ENCODE measurements at places on chromosomes 11 and 22.

- no peak for DNase-seq
Measured at GRCh38 chr22:33883561-33883960, 36.7 kb downstream of the LARGE1 start.

DNA sequence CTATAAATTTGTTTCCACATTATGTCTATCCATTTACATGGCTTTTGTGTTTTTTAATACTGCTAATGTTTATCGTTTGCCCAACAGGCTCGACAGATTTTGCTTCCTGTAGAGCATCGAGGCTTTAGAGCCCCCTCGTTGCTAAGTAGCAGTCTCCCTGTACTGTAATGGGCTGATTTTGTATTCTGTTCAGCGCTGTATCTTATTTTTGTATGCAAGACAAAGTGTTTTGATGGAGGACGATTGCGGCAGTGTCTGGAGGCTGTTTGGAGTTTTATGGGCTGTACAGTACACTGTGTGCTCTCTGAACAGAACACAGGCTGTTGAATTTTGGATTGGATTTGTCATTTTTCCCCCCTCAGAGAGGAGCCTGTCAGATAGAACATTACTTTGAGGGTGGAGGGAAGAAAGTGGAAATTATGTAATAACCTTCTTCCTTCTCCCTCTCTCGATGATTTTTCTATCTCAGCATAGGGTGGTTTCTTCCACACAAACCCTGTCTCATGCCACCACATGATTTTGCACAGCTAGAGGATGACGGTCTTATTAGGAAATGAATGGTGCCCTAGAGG is 104.4 kb downstream of the ZBTB16 start:
- no peak for DNase-seq

- DNase-seq = no peak
Measured at GRCh38 chr22:37631448-37632173, 7.9 kb upstream of the SH3BP1 start.

DNA sequence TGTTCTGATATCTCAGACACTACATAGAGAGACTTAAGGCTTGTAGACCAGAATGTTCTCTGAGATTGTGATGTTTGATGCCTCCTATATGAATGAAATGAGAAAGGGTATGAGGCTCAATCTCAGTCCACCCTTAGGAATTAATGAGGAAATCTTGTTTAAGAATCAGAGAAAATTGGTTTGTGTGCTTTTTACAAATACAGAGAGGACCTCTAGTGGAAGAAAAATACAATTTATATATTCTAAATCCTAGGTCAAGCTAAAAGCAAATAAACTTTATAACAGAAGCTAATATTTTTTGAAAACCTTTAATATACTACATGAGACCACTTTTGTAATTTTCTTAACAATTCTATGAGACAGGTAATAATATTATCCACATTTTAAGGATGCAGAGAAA is 5.0 kb upstream of the OR52H1 start:
- DNase-seq = no peak

GRCh38 chr11:19923626-19924025 is 211.0 kb downstream of the NAV2 start:
- no peak for DNase-seq

GRCh38 chr22:29801153-29801552 is 34.0 kb downstream of the UQCR10 start:
- DNase-seq = no peak

DNA sequence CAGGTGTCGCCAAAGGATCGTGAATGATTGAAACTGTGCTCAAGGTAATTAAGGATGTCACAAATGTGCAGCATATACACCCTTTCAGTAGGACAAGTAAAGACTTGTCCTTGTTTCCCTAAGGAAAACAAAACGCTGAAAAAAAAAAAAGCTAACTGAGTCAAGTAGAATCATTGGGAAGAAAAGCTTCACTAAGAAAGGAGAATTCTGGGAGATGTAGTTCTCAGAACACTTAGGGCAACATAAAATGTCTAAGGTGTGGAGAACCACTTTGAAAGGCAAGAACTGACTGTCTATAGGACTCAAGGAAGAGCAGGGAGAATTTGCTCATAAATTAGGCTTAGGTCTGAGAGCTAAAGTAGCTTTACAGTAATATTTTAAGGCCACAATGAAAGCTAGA is 2.9 kb upstream of the OR5T1 start:
- no peak for DNase-seq

DNA sequence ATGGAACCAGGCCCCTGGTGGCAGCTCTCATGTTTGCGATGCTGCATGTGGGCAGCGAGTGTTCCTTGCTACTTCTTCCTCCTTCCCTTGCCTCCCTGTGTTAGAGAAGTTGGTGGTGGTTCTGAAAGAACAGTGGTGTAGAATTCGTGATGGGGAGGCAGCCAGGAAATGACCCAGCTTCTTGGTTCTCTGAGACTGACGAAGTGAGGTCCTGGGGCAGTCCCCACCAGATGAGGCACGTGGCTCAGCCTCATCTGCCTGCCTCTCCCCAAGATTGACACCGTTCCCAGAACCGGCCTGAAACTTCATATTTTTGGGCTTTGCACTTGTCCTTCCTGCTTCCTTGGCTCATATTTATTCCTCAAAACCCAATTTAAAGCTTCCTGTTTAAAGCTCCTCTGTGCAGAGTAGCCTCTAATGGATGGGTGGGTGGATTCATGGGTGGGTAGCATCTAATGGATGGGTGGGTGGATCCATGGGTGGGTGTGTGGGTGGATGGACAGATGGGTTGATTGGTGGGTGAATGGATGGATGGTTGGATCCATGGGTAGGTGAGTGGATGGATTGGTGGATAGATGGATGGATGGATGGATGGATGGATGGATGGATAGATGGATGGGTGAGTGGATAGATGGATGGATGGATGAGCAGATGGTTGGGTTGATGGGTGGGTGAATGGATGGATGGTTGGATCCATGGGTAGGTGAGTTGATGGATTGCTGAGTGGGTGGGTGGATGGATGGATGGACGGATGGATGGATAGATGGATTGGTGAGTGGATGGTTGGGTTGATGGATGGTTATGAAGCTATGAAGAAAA is 77.3 kb upstream of the ATXN10 start:
- DNase-seq = no peak

DNA sequence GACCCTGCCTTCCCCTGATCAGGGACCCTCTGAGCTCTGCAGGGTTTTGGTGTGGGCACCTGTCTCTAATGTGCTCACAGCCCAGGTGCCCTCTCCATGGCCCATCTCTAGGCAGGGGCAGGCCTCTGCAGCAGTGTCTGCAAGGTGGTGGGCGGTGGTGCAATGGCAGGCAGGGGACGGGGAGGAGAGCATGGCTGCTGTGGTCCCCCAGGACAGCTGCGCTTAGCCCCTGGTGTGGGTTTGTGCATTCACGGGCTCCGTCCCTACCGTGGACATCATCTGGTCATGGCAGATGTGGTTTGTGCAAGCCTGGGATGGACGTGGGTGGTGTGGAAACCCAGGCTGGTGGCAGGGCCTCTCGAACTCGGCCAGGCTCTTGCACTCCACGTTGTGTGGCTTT is 443.1 kb downstream of the TBC1D22A start:
- DNase-seq = no peak

GRCh38 chr11:120063686-120064340 is 74.1 kb downstream of the TRIM29 start:
- no peak for DNase-seq

DNA sequence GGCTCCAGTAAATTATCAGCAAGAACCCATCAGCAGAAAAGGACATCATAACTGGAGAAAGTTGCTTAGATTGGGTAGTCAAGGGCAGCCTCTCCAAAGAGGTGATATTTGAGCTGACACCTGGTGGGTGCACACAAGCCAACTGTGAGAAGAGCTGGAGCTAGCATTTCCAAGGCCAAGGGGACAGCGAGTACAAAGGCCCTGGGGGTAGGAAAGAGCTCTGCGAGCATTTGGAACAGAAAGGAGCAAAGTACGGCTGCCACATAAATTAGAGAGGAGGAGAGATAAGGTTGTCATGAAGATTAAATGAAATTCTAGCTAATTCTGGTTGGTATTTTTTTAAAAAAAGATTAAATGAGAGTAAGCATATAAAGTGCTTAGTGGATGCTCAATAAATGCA is 21.7 kb upstream of the SMCO4 start:
- no peak for DNase-seq

DNA sequence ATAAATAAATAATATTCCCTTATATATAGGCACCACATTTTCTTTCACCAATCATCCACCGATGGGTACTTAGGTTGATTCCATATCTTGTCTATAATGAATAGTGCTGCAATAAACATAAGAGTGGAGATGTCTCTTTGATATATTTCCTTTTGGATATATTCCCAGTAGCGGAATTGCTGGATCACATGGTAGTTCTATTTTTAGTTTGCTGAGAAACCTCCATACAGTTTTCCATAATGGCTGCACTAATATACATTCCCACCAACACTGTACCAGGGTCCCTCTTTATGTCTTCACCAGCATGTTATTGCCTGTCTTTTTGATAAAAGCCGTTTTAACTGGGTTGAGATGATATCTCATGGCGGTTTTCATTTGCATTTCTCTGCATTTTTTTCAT is 23.6 kb downstream of the PAMR1 start:
- DNase-seq = no peak

Data from hindlimb muscle (tissue), 1 donor.